DMS79 (cell line): ENCODE measurements at places on chromosomes 2 and 18.

DNA sequence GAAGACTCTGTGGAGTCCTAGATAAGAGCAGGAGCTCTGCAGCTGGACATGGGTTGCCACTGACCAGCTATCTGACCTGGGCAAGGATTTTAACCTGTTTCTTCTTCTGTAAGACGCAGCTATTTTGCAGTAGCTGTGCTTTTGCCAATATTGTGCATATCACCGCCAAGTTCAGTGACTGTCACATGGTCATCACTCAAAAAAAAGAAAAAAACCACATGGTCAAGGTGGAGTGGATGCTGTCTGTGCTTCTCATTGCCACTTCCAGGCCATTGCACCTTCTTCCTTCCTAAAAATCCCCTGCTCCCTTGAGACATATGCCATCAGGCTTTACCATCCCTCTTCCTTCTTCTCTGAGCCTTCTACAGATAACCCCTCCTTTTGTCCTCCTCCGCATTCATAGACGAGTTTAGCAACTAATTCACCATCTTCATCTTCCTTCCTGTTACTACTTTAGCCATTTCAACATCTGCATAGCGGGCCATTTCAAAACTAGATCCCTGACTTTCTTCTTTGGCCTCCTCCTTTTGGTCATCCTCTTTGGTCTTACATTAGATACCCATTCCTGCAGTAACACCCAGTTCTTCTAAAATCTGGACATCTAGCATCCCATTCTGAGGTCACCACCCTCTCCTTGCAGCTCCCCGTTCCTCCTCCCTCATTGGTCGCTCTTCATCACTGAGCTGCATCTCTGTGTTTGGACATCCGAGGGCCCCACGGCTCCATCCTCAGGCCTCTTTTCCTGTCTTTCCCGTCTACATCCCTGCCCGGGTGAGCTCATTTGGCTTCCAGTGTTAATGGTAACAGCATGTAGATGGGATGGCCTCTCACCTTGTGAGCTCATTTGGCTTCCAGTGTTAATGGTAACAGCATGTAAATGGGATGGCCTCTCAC lies 17.8 kb downstream of the RNF144A start:
- no peak for DNase-seq

- no peak for DNase-seq
Measured at GRCh38 chr2:42567364-42567763, 1.1 kb upstream of the MTA3 start.

- no peak for DNase-seq
Measured at GRCh38 chr18:37019157-37019827, 190.4 kb downstream of the KIAA1328 start.

GRCh38 chr18:3486512-3486911 lies 36.5 kb downstream of the TGIF1 start:
- no peak for DNase-seq

GRCh38 chr2:217040099-217040498 lies 180.2 kb upstream of the TNP1 start:
- DNase-seq = no peak

- DNase-seq = no peak
Measured at GRCh38 chr18:2316082-2316750, 255.1 kb downstream of the METTL4 start.

GRCh38 chr2:238954841-238955591 lies 107.1 kb downstream of the TWIST2 start:
- DNase-seq = no peak

GRCh38 chr2:55860832-55861231 lies 62.8 kb downstream of the EFEMP1 start:
- no peak for DNase-seq

GRCh38 chr2:74554820-74555531 lies 456 bp downstream of the DOK1 start:
- DNase-seq = no peak

GRCh38 chr18:63257453-63257852 lies 62.1 kb downstream of the BCL2 start:
- no peak for DNase-seq

DNA sequence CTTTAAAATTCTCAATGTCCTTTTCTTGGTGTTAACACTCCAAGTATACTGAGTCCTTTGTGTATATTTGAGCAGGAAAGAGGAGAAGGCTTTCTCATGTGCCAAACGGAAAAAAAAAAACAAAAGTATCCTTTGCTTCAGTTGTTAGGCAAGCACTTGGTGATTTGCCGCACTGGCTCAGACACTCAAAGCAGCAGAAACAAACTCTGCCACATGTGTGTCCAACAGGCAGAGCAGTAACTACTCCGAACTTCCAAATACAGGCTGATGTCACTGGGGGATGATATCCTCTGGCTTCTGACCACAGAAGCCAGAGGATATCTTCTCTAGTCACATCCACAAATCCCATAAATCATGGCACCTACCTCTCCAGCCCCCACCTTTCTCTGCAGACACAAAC lies 108.0 kb upstream of the SALL3 start:
- no peak for DNase-seq

GRCh38 chr2:190655113-190655512 lies 6.2 kb downstream of the NAB1 start:
- peak; percentile 31 for DNase-seq

- DNase-seq = no peak
Measured at GRCh38 chr2:239157771-239158170, 243.0 kb downstream of the HDAC4 start.

GRCh38 chr2:160105366-160105765 lies 43.0 kb upstream of the PLA2R1 start:
- no peak for DNase-seq

DNA sequence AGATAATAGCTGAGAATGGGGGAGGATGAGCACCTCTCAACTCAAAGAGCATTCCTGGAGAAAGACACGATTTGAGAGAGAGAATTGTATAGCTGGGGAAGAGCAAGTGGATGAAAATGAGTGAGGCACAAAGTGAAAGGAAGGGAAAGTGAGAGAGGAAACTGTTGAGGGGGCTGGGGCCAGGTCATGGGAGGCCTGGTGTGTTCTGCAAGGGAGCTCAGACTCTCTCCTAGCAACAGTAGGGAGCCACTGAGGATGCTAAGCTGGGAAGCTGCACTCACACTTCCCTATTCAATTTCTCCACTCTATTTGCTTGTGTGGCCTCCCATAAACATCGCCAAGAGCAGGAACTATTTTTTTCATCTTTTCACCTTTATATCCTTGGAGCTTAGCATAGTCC lies 14.8 kb downstream of the EVA1A start:
- DNase-seq = no peak

DNA sequence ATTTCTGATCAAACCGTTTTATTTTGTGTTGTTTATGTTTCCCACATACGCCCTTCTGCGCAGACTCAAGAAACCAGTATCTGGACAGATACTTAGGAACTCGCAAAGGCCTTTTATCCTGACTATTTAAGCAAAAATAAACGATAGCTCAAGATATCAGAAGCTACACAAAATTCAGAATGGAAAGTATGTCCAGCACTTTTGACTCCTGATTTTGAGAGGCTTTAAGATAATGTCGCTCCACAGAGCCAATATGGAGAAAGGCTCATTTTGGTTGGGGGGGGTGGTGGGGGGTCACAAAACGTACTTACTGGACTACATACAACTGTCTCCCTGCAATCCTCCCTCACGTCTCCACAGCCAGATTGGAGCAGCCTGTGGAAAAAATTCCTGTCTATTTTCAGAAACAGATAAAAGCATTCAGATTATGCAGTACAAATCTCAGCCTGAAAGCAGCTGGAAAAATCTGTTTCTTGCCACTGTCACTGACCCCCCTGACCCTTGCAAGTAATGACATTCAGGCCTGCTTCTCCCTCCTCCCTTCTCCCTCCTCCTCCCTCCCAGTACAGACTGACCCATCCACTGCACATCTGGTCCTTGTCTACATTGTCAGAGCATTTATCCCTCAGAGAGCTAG lies 34.9 kb upstream of the LCLAT1 start:
- no peak for DNase-seq

DNA sequence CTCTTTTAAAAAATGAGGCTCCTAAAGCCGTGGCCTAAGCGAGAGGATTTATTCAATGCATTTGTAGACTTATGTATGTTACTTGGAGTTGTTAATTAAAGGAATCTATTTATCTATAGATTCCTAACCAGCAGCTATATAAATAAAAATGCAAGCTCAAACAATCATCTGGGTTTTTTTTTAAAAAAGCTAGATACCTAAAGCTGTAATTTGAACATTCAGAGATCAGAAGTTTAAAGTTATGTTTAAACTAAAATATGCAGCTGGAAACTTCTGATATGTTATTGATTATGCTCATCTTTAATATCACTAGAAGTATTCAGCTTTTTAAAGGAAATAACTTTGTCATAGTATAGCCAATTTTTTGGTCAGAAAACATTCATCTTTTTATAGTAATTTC lies 1.0 kb downstream of the MEIS1 start:
- no peak for DNase-seq

DNA sequence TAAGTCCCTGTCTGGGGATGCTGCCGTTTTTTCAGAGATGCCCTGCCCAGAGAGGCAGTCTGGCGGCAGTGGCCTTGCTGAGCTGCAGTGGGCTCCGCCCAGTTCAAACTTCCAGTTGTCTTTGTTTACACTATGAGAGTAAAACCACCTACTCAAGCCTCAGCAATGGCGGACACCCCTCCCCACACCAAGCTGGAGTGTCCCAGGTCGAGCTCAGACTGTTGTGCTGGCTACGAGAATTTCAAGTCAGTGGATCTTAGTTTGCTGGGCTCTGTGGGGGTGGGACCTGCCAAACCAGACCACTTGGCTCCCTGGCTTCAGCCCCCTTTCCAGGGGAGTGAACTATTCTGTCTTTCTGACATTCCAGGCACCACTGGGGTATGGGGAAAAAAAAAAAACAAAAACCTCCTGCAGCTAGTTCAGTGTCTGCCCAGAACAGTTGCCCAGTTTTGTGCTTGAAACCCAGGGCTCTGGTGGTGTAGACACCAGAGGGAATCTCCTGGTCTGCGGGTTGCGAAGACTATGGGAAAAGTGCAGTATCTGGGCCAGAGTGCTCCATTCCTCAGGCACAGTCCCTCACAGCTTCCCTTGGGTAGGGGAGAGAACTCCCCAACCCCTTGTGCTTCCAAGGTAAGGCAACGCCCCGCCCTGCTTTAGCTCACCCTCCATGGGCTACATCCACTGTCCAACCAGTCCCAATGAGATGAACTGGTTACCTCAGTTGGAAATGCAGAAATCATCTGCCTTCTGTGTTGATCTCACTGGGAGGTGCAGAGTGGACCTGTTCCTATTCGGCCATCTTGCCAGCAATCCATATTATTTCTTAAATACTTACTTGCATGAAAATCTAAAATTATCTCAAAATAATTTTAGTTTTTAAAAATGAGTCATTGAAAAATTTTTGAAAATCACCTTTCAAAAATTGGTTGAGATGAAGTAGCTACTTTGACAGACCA lies 338.0 kb downstream of the OSR1 start:
- no peak for DNase-seq

- DNase-seq = no peak
Measured at GRCh38 chr2:198452327-198452726, 647.9 kb downstream of the PLCL1 start.
